CD4-positive, alpha-beta T cell treated with Interleukin-15 for 1 hour (primary cell): ENCODE measurements at places on chromosomes 6 and 20.

GRCh38 chr6:16947375-16948015 lies 154.4 kb upstream of the STMND1 start:
- no peak for DNase-seq

DNA sequence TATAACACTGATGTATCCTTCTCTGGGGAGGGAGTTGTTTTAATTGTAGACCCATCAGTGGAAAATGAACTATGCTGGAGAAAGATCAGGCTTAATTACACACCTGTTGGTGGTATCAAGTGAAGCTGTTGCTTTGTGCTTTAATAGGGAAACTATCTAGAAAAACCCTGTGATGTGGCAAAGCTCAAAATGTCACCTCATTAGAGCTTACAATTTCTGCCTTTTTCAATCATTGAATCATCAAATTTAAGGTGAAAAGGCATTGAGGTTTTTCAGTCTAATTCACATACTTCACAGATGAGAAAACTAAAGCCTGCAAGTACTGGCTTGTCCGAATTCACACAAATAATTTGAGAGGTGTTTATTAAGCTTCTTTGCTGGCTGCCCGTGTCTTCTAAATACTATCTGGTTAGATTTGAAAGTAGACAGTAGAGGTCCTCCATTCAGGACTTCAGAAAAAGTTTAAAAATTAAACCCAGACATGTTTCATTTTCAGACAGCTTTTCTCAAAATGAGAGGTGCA lies 143.3 kb upstream of the MAP3K7 start:
- no peak for DNase-seq

GRCh38 chr20:60535211-60535610 lies 577.0 kb downstream of the CDH26 start:
- DNase-seq, result no peak

- DNase-seq, result no peak
These were observed 57.9 kb downstream of the LY86 start for GRCh38 chr6:6646384-6646783.
